Esophagus mucosa (tissue), 1 donor: ENCODE measurements at places on chromosomes 16 and 17. TPM values are rescaled to one million over a fixed set of nuclear protein-coding genes. Genes with fewer than 3 reads are reported as not detected.

The AATK gene
- 0.56 TPM for total RNA-seq

The ASB16 gene
- not detected for total RNA-seq

The RRN3 gene
- 16.5 TPM for total RNA-seq

The SLC35G6 gene
- total RNA-seq: not detected

The UBFD1 gene
- total RNA-seq: 27.3 TPM
